ENCODE measurements at places on chromosomes 2 and 18.

DNA sequence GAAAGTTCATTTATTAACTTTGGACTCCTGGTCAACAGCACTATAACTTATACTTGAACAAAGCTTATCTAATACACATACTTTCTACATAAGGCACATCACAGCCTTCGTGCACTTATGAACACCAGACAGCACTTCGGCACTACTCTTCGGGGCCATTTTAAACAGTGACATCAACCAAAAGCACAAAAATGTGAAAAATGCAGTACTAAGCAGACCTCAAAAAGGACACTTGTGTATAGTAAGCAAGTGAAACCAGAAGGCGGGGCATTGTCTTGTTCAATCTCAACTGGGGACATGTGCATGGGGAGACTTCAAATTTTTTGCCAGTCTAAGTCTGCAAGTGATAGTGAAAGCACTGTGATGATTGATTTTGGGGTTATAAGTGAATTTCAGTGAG is 163.0 kb downstream of the NCKAP5 start:
- DNase-seq, result no peak

DNA sequence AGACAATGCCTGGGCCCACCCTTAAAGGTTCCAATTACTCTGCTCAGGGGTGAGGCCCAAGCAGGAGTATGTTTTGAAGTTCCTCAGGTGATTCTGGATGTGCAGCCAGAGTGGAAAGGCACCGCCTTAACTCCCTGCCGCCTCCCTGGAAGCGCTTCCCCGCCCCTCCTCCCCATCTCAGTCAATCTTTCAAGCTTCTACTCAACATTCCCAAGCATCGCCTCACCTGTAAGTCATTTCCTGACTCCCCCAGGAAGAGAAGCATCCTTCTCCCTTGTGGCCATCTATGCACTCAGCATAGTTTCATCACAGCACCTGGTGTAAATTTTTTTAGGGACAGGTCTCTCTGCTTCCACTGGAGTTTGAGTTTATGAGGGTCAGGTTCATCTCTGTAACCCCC is 67.5 kb downstream of the MYL12B start:
- no peak for DNase-seq

- DNase-seq, result no peak
These were observed 42.5 kb downstream of the TRIB2 start for GRCh38 chr2:12759248-12759647.

- DNase-seq, result no peak
These were observed 61.4 kb downstream of the SMAD7 start for GRCh38 chr18:48889115-48889941.

GRCh38 chr2:33205693-33206434 is 259.1 kb downstream of the LTBP1 start:
- no peak for DNase-seq

DNA sequence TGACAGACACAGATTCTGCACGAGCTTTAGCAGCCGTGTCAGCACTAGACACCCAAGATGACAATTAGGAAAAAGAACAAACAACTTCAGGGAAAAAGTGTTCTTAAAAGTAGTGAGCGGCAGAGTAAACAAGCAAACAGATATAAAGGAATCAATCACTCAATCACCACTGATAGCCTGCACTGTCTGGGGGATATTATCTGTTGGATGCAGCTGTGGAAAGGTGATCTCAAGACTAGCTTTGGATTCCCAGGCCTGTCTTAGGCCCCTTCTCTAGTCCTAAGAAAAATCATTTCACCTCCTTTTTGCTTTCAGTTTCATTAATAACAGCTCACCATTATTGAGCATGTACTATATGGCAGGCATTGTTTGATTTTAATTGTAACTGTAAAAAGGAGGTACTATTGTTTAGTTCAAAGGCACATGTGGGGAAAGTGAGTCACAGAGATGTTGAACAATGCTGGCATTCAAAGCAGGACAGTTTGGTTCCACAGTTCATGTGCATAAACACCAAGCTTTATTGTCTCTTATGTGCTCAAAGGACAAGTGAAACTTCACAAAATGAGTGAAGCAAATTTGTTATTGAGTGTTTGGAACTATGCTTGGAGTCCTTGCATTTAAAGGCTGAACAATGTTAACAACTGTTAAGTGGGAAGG is 147.3 kb upstream of the TCF4 start:
- DNase-seq, result no peak

DNA sequence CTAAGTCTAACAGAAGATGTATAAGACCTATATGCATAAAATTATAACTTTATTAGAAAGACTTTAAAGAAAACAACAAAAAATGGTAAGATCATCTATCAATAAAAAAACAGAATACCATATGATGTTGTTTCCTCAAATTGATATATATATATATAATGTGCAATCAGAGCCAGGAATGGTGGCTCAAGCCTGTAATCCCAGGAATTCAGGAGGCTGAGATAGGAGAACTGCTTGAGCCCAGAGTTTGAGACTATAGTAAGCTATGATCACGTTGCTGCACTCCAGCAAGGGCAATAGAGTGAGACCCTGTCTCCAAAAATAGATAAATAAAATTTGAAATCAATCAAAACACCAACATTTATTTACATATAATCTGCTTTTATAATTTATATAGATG is 19.5 kb downstream of the CYTIP start:
- DNase-seq, result no peak

- DNase-seq, result no peak
These were observed 15.3 kb upstream of the HES6 start for GRCh38 chr2:238255151-238255551.

- DNase-seq, result no peak
These were observed 105.3 kb upstream of the SIX3 start for GRCh38 chr2:44836174-44836573.

DNA sequence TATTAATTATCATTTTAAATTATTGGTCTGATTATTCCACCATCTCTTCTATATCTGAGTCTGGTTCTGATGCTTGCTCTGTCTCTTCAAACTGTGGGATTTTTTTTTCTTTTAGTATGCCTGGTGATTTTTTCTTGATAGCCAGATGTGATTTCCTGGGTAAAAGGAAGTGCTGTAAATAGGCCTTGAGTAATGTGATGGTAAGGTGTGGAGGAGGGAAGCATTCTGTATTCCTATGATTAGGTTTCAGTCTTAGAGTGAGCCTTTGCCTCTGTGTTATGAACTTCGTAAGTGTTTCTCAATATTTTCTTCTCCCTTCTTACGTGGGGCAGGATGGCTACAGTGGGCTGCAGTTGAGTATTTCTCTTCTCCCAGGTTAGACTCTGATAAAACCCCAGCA is 103.0 kb downstream of the EHBP1 start:
- no peak for DNase-seq
